CD4-positive, alpha-beta T cell treated with Interleukin-4 for 4 hours (primary cell): ENCODE measurements at places on chromosomes 4 and X.

DNA sequence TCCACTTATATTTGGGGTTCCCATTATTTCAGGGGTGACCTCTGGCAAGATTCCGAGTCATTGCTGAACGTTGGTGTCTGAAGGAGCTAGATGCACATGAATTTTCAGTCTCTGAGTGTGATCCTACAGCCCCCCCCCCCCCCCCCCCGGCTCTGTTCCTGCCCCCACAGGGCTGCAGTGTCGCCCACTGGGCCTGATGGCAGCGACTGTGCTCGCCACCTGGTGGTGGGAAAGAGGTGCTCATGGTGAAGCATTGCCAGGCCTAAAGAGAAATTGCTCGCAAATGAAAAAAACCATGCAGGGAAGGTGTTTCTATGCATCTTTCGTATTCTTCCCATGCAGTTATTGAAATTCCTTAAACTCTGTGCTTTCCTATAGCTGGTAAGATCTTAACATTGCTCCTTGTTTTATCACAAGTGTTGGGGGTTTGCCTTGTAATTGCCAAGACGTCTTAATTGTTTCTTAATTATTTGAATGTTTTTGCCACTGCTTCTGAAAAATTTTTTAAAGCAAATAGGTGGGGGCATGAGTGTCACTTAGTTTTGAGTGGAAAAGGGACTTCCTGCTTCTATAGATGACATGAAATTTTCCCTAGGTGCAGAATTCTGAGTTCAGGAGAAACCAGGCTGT is 63.2 kb downstream of the CLDN22 start:
- no peak for DNase-seq

GRCh38 chrX:153499876-153500275 is 5.1 kb downstream of the BGN start:
- no peak for DNase-seq

GRCh38 chr4:52052475-52052780 is 1.3 kb downstream of the SPATA18 start:
- DNase-seq = no peak

- DNase-seq = no peak
Measured at GRCh38 chr4:128823025-128823661, 13.6 kb downstream of the JADE1 start.

GRCh38 chrX:71935476-71935875 is 24.8 kb downstream of the NHSL2 start:
- DNase-seq = no peak
